ENCODE measurements at places on chromosomes 13 and 19.
A peak's percentile ranks its signal among the peaks of the same experiment; 100 is the strongest.

DNA sequence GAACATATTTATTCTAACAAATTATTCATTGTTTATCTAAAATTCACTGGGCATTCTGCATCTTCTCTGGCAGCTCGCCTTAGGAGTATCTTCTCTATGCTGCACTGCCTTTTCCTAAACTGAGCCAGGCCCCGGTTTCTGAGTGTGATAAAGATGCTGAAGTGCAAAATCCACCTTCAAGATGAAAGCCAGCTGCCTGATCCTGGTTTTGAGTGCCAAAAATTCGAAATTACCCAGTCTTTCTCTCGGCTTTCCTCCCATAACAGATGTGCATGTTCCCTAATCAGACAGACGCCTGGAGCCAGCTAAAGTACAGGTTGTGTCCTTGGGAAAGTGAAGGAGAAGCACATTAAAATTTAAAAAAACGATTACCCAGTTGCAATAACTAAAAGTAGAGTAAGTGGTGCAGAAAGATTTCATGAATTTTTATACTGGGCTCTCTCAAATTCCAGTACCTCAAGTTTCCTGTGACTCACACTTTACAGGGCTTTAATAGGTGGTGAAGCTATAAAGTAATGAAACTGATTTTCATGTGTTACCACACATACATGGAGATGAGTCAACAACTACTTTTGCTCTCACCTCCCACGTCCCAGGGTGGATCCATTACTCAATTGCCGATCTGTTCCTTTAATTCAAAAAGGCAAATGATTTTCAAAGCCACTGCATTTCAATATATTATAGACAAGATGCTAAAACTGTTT is 65.0 kb upstream of the GTF2F2 start:
- DNase-seq: peak; percentile 22

DNA sequence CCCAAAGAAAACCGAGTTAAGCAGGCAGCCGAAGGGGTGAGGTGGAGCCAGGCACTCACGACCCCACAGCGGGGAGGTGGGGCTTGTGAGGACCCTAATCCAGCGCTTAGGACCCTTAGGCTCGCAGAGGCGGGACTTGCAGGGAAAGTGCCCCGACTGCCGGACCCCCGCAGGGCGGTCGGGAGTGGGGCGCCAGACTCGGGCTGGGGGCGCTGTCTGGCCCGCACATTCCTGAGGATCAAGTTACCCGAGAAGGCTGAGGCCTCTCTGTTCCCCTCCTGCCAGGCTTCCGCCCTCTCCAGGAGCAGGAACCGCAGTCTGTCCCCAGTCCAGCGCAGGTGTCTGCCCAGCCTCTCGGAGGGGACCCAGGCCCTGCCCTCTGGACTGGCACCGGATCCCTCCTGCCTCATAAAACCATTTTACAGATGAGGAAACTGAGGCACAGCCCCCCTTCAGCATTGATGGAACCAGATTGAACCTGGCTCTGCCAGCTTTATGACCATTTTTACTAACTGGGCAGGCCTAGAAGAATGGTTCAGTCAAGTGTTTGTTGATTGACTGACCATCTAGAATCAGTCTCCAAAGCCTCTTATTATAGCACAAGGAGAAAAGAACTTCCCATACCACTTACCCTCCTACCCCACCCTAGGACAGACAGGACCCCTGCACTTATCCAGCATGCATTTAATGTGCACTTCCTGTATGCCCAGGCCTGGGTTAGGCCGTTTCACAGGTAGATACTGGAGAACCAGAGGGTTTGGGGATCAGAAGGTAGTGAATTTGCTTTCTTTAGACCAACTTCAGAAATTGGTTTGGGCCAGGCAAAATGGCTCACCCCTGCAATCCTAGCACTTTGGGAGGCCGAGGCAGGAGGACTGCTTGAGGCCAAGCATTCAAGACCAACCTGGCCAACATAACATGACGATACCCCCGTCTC is 6.7 kb upstream of the JUND start:
- DNase-seq: no peak

DNA sequence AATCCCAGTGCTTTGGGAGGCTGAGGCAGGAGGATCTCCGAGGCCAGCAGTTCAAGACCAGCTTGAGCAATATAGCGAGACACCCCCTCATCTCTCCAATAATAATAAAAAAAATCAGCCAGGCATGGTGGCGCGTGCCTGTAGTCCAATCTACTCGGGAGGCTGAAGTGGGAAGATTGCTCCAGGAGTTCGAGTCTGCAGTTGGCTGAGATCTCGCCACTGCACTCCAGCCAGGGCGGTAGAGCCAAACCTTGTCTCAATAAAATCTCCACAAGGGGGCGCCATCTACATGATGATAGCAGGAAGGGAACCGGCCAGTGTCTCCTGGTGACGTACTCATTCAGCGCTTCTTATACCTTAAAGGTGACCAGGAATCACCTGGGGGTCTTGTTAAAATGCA is 13.6 kb upstream of the C5AR1 start:
- DNase-seq: peak; percentile 87

GRCh38 chr19:49678985-49679770 is 2.1 kb downstream of the PRMT1 start:
- DNase-seq: no peak

DNA sequence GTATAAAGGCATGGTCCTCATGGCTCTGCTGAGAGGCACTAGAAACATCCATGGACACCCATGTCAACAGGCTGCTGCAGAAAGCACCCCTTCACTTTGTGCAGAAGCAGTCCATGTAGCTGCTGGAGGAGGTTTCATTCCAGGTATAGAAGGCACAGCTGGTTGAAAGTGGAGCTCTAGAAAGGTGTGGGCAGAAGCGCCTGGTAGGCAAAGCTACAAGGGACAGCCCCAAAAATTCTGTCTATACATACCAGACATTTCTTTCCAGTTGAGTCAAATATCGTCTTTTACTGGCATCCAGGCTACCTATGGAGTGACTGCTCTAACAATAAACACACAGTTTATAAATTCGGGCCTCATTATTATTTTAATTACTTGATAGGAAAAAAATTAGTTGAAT is 129.3 kb downstream of the ENOX1 start:
- DNase-seq: no peak

- DNase-seq: peak; percentile 89
Observed at GRCh38 chr19:40716031-40716481, 630 bp downstream of the COQ8B start.

DNA sequence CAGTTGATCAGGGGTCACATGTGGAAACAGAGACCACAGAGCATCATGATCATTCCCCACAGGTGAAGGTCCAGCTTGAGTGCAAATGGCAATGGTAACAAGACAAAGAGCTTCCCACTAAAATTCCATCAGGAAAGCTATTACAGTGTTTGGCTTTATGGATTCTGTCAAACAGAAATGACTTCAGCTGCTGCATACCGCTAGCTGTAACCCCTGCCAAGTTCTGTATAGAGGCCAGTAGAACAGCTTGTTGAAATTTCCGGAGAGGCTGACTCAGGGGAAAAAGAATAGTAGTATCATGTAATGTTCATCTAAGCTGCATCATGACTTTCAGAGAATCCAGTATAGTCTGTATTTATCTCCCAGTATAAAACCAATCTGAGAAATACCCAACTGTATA is 1704.7 kb downstream of the SLITRK5 start:
- DNase-seq: no peak

DNA sequence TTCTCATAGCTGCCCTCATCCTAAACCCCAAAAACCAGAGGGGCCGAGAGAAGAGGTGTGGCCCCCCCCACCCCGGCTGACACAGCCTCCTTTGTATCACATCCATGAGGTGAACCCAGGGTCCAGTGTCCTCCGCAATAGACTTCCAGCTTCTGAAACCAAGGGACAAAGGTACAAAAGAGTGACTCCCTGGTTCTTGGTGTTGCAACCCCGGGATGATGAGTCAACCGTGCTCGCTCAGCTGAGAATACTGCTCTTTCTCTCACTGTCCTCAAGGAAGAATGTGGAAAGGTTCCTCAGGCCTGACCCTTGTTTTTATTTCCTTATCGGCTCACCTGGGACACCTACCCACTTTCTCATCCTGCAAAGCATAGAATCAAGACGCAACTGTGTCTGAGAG is 5.5 kb downstream of the SLC15A1 start:
- DNase-seq: no peak

DNA sequence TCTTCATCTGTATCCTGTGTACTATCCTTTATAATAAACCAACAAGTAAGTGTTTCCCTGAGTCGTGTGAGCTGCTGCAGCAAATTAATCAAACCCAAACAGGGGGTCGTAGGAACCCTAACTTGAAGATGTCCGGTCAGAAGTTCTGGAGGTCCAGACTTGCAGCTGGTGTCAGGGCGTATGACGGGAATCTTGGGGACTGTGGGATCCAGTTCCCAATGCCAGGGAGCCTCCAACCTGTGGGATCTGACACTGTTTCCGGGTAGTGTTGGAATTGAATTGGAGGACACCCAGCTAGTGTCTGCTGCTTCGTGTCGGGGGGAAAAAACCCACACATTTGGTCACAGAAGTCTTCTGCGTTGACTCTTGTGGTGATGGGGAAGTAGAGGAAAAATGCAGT is 52.1 kb upstream of the AMER2 start:
- DNase-seq: no peak

DNA sequence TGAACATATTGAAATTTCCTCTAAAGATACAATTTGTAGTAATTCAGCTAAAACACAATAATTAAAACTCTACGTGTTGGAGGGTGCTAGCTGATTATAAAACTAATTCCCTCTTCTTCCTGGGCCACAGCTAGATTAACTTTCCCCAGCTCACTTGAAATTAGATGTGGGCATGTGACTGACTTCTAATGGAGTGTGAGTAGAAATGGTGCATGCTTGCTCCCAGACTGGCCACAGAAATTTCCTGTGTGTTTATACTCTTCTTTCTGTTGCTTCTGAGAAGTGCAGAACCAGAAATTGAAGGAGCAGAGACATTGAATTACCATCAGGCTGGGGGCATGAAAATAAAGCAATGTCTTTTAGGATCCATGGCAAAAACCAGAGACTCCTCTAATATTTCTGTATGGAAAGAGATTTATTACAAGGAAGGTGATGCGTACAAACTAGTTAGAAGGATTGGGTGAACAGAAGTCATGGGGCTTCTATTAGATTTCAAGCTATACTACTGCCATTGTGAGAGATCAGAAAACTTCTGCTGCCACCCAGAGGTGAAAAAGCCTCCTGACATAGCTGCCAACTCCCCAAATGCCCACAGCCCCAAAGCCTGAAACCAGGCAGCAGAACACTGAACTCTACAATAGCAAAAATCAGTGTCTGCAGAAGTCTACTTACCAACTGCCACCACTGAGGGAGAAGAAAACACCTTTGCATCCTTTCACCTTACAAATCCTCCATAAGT is 379.2 kb upstream of the MIR17HG start:
- DNase-seq: no peak

DNA sequence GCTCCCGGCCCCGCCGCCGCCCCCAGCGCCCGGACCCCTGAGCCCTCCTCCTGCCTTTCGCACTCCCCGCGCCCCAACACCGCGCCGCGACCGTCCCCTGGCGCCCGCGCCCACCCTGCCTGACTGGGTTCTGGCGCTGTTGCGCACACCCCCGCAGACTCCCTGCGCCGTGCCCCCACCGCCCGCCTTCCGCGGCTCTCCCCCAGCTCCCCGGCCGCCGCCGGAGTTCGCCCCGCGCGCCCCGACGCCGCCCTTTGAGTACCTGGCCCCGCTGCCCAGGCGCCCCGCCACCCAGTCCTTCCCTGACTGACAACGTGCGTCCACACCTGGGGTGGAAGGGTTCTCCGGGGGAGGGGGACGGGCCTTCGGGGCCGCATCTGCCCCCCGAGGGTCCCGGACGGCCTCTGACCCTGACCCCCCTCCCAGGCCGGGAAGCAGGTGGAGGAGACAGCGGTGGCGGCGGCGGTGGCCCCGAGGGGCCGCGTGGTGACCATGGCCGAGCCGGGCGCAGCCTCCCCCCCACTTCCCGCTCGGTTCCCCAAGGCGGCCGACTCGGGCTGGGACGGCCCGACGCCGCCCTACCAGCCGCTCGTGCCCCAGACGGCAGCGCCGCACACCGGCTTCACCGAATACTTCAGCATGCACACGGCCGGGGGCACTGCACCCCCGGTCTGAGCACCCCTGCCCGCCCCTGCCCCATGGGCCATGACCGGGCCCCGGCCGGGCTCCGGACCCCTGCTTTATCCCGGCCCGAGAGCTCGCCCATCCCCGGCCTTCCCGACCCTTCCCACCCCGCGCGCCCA is 1.4 kb upstream of the MEGF8 start:
- DNase-seq: no peak

- DNase-seq: no peak
Observed at GRCh38 chr13:82758044-82758443, 1124.2 kb downstream of the SLITRK1 start.

- no peak for DNase-seq
Observed at GRCh38 chr19:42261763-42262162, 6.8 kb upstream of the ERF start.

DNA sequence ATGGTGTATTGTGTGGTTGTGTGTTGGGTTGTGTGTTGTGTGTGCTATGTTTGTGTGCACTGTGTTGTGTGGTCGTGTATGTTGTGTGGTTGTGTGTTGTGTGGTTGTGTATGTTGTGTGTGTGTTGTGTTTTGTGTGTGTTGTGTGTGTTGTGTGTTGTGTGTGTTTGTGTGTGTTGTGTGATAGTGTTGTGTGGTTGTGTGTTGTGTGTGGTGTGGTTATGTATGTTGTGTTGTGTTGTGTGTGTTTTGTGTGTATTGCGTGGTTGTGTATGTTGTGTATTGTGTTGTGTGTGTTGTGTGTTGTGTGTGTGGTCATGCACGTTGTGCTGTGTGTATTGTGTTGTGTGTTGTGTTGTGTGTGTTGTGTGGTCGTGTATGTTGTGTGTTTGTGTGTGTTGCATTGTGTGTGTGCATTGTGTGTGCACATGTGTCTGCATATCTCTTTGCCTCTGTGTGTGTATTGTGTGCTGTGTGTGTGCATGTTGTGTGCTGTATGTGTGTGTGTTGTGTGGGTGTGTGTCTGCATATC is 2.9 kb downstream of the C3 start:
- no peak for DNase-seq

GRCh38 chr13:36288794-36289391 is 8.7 kb downstream of the CCDC169 start:
- no peak for DNase-seq

- no peak for DNase-seq
Observed at GRCh38 chr13:45621950-45622349, 6.4 kb upstream of the ERICH6B start.

DNA sequence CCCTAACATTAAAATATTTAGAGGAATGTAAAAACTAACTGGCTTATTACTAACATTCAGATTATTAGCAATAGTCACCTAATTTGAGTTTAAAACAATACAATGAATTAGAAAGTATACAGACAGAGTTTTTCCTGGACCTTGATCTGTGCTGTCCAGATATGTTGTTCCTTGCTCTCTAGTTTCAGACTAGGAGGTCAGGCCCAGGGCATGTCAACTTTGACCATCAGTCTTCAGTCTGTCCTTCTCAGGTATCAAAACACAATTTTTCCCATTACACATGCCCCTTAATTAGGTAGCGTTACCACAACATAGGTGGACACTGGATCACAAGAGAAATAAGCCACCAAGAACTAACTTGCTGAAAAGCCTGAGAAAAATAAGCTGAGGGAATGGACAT is 197.0 kb downstream of the MAB21L1 start:
- DNase-seq: no peak

DNA sequence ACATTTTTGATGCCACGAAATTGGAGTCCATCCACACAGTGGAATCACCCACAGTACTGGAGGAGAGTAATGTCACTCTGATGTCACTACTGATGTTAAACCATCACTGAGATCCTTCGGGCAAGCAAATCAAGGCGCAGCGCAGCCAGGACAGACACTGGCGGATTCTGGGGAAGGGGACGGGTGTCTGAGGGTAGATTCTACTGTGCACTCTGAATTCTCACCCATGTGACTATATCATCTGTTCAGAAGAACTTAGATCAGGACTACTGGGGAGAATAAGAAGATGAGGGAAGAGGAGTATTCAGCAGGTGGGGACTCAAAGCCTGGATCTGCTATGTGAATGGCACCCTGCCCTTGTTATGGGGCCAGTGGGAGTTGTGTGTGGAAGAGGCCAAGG is 12.6 kb upstream of the SIGLEC6 start:
- no peak for DNase-seq
